Mucosa of descending colon (tissue), 3 donors: ENCODE measurements at places on chromosomes 7 and 10.

DNA sequence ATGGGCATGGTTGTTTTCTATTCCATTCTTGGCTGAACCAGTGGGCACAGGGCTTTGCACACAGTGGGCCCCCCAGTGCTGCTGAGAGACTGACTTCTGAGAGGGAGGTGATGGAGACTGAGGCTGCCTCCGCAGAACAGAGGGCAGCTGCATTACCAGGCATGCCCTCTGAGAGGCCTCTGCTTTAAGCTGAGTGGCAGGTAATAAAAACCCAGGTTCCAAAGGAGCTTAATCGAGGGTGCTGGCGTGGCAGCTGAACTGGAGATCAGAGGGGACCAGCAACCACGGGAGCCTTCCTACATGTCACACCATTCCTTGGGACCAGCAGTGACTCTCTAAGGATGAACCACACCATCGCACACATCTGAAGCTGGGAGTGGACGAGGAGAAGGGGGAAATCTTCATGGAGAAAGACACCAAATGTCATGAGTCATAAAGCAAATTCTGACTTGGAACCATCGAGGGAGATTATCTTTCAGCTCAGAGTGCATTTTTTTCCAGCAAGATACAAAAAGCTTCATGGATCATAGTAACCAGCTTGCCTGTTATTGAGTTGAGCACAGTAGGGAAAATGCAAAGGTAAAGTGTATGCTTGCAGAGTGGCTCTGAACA, 24.6 kb downstream of the HIPK2 start:
- DNase-seq: no peak

GRCh38 chr7:68258609-68259008, 1262.0 kb downstream of the TYW1 start:
- DNase-seq: no peak

DNA sequence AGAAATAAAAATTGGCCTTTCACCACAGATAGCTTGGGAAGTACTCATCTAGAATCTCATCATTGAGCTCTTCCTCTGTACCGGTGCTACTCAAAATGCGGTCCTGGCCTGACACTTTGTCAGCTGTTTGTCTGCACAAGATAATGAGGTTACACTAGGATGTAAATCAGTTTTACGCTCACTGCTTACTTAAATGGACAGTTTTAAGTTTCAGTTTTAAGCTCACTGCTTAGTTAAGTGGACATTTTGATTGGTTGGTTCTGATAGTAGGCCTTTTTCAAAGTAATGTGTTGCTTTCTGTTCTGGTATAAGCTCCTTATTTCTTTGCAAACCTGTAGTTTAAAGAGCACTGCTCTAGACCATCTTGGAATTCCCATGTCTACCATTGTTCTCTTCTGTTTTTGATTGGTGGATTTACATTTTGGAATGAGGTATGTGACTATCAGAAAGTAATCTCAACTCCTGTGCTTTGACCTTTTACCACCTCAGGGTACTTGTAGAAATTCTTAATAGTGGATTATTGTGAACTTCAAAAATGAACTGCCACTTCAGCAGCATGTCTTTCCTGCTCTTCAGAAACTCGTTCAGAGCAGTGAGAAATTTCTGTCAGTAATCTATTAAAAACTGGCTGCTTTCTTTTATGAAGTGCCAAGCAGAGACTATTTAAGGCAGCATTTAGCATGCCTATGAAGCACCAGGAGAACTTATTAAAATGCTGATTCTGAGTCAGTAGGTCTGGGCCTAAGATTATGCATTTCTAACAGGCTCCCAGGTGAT, 55.0 kb downstream of the C1GALT1 start:
- DNase-seq: no peak

DNA sequence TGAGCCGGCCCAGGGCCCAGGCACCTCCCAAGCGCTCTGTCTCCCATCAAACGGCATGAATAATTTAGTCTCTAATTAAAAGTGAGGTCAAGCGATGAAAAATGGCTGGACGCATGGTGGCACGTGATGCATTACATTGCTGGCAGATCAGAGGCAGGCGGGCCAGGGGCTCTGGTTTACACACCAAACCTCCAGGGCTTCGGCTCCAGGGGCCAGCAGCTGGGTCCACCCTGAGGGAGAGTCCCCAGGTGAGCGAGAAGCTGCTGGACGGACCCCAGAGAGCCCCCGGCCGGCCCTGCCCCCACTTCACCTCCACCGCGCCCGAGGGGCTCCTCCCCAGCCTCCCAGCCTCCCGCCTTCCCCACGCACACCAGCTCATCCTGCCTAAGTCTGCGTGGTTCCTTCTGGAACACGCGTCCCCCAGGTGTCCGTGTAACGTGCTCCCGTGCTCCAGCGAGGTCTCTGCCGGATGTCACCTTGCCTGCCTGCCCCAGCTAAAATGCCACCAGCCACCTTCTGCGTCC, 23.2 kb downstream of the UNCX start:
- no peak for DNase-seq

DNA sequence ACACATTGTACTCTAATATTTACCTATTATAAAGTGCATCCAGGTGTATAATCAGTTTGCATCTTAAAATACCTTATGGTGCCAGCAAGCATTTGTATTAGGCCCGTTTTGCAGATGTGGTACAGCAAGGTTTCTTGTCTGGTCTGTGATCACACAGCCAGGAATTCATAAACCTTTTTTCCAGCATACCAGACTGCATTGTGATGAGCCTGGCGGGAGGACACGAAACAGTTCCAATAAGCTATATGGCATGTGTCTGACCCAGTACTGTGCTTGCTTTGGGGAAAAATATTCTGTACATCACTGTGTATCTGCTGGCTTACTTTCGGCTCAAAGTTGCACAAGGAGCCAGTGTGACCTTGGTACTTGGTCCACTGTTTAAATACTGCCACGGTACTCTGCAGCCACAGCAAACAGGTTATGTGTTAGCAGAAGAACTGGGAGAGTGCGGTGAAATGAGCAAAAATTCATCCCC, 36.3 kb downstream of the CHN2 start:
- DNase-seq: no peak

DNA sequence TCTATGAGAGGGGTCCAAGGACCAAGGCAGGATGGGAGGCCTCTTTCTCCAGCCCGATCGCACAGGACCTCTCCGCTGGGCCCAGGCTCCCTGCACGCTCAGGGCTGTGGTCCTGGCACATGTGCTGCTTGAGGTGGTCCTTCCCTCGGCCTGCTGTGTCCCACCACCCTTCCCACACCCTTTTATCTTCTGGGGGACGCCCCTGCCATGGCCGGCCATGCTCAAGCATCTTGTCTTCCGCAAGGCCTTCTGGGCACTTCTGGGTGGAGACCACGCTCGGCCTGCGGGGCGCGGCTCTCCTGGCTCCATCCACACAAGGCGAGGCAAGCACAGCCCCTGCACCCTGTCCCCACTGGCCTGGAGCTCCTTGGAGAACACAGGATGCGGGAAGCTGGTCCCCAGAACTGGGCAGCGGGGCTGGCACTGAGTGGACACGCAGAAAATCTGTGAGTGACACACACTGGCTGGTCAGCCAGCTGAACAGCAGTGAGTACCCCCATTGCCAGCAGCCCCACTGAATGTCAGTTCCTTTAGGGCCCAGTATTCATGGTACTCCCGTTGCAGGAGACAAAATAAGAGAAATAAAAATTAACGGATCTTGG, 115.9 kb downstream of the TCERG1L start:
- DNase-seq: no peak

DNA sequence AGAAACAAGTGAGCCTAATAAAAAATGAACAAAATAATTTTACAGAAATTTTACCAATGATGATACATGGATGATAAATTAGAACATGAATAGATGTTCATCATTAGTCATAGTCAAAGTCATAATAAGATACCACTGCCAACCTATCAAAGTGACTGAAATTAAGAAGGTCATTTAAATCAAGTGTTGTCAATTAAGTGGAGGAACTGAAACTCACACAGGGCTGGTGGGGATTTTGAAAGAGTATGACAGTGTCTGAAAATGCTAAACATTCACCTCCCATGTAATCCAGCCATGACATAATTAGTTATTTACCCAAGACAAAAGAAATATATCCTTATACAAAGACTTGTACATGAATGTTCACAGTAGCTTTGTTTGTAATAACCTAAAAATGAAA, 57.1 kb upstream of the DYNC1I1 start:
- DNase-seq: no peak

DNA sequence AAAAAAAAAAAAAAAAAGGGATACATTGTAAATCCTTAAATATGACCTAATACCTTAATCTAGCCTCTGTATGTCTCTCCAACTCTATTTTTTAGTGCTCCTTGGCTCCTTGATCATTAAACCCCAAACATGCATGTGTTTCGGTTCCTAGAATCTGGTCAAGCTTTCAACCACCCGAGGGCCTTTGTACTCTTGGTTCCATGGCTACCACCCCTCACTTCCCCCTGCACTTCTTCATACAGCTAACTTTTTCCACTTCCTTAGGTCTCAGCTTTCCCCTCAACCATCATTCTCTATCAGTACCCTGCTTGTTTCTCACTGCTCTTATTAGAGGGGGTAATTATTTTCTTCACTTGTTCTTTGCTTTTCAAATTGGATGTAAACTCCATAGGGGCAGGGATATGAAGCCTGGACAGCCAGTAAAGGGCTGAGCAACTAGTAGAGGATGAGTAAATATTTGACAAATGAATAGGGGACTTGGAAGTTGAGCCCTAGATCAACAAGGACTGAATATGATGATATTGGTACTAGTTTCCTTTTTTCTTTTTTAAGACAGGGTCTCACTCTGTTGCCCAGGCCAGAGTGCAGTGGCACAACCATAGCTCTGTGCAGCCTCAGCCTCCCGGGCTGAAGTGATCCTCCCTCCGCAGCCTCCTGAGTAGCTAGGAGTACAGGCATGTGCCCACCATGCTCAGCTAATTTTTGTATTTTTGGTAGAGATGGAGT, 4.3 kb upstream of the GDI2 start:
- DNase-seq: no peak

- DNase-seq: no peak
Observed at GRCh38 chr7:125098377-125098970, 168.8 kb upstream of the POT1 start.
